ENCODE measurements at places on chromosomes 11 and 22.

- no peak for DNase-seq
These were observed 159.6 kb upstream of the CADM1 start for GRCh38 chr11:115663790-115664189.

GRCh38 chr11:57974848-57975601, 48.7 kb upstream of the OR9Q1 start:
- no peak for DNase-seq

- no peak for DNase-seq
These were observed 558.7 kb downstream of the BRD1 start for GRCh38 chr22:49268924-49269323.

GRCh38 chr11:9955391-9955790, 291.5 kb downstream of the SWAP70 start:
- DNase-seq, result no peak

DNA sequence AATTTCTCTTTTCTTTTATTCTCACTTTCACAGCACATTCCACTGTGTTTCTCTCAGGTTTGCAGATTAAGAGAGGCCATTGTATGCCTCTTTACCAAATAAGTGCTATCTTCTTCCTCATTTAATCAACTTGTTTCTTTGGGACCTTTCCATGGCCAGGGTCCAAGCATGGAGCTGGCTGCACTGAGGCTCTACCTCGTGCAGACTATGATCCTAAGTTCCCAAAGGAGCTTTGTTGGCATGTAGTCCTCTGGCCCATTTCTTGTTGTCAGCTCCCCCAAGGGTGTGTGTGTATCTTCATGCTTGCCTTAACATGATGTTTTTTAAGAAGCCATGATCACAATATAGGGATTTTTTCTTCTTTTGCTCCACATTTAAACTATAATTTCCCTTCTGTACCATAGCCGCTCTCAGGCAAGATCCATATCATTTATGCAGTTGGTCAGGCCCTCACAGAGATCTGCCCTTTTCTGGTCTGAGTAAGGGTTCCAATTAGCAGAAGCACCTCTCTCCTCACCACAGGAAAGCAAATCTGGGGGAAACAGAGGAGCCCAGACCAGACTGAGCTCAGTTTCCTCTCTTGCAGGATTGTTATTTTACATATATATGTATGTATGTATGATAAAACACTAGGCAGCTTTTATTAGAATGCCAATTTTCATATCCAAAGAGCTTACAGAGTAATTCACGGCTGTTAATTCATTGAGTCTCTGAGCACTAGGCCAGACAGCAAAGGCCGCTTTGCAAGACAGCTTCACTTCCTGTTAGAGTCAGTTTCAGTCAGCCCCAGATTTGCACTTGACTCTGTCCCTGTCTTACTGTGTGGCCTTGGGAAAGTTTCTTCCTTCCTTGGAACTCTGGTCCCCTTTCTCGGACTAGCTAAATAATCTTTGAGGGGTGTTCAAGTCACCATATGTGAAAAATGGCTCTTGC, 34.3 kb downstream of the CYB5R2 start:
- DNase-seq, result no peak

- DNase-seq, result no peak
These were observed 77.5 kb upstream of the ALX4 start for GRCh38 chr11:44387415-44387814.
